ENCODE measurements at places on chromosomes 7 and 10.
A peak's percentile ranks its signal among the peaks of the same experiment; 100 is the strongest.

- DNase-seq, result no peak
These were observed 201.9 kb upstream of the FRMD4A start for GRCh38 chr10:14532473-14533251.

- DNase-seq, result no peak
These were observed 826.9 kb downstream of the CNTNAP2 start for GRCh38 chr7:146943483-146943882.

DNA sequence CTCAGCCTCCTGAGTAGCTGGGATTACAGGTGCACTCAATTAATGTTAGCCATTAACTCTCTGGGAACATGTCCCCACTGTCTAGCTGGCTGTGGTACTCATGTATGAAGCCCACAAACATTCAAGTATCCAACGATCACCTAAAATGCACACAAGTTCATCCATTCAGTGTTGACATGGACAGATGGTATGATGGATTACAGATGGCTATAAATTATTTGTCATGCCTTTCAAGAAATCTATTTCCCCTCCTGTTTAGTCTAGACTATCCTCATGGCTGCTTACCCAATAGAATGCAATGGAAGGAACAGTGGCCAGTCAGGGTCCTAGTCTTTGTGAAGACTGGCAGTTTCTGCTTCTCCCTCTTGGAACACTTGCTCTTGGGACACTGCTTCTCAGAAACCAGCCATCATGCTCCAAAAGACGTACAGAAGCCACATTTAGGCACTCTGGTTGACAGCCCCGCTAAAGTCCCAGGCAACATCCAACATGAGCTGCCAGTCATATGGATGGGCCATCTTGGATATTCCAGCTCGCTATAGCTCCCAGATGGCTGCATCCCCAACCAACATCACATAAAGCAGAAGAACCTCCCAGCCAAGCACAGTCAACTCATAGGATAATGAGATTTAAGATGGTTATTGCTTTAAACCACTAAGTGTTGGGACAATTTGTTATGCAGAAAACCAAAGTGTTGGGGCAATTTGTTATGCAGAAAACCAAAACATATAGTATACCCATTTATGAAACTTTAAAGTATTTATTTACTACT is 33.1 kb downstream of the MYL10 start:
- DNase-seq, result no peak

GRCh38 chr7:80257756-80258155 is 123.1 kb downstream of the GNAI1 start:
- DNase-seq, result no peak

DNA sequence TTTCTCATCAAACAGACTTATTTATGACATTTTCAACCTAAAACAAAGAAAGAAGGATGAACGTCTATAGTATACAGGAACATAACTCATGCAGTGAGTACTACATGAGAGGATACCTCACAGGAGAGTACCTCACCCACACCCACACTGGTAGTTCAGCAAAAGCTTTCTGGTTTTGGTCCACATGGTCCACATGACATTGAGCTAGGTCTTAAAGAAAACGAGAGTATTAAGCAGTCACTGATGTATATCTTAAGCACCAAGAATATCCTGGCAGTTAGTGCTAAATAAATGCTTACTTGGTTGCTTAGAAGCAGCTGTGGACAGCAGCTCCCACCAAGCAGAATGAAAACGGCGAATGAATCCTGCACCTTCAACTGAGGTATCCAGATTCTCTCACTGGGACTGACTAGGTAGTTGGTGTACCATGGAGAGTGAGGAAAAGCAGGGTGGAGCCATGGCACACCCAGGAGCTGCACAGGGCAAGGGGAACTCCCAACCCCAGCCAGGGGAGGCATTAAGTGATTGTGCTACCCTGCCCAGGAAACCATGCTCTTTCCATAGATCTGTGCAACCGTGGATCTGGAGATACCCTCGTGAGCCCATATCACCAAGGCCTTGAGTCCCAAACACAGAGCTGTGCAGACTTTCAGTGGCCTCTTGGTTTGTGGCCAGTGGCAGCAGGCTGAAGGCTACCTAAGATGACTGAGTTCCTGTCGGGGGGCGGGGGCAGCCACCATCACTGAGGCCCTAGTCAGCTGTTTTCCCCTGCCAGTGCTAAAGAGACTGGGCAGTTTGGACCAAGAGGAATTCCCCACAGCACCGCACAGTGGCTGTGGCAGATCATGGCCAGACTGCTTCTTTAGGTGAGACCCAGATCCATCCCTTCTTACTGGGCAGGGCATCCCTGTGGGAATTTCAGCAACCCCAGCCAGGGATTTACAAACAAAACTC is 143.4 kb downstream of the SGMS1 start:
- no peak for DNase-seq

DNA sequence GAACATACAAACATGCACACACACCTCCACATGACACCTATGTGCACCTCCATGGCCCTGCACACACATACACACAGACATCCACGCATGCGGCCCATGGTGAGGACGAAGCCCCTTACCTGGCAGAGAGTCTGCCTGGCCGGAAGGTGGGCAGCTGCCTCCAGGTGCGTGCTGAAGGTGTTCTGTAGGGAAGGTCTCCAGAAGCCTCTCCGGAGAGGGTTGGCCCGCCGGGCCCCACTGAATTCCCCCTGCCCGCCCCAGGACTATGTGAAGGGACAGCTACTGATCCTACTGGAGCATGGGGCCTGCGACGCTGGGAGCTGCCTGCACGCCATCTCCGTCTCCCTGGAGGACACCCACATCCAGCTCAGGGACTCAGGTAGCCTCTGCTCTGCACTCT is 8.5 kb upstream of the ZNF467 start:
- DNase-seq, result no peak

- DNase-seq, result no peak
These were observed 340.6 kb upstream of the NRP1 start for GRCh38 chr10:33674986-33675599.

DNA sequence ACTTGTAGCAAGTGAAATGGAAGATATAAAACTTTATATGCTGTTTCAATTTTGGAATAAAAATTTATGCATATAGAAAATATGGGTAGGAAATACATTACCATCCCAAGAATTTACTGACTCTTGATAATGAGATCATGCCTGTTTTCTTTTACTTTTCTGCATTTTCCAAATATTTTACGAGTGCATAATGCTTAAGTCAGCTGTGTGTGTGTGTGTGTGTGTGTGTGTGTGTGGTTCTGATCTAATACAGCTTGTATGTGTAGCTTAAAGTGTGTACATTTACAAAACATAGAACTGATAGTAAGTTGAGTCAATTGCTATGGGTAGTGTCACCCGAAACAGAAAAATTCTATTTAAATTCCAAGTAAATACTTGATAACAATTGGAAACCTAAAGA is 315.9 kb upstream of the LRRN3 start:
- no peak for DNase-seq

- peak; percentile 7 for DNase-seq
These were observed 8.4 kb upstream of the RBM28 start for GRCh38 chr7:128352153-128352537.

GRCh38 chr7:65239707-65240352 is 133.8 kb upstream of the ZNF92 start:
- DNase-seq, result no peak

DNA sequence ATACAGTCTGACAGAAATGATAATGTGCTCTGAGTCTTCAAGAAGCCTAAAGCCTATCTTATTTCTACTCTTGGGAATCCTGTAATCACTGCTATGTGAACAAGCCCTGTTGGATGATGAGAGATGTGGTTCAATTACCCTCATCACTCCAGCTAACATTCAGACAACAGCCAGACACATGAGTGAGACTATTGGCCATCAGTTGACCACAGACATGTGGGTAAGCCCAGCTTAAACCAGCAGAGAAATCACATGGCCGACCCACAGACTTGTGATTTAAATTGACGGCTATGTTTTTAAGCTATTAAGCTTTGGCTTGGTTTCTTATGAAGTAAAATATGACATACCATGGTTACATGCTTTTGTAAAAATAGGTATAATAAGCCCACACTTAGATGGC is 2.6 kb downstream of the MBL2 start:
- DNase-seq, result no peak

- DNase-seq, result no peak
These were observed 299.1 kb downstream of the BBS9 start for GRCh38 chr7:33428415-33428814.

DNA sequence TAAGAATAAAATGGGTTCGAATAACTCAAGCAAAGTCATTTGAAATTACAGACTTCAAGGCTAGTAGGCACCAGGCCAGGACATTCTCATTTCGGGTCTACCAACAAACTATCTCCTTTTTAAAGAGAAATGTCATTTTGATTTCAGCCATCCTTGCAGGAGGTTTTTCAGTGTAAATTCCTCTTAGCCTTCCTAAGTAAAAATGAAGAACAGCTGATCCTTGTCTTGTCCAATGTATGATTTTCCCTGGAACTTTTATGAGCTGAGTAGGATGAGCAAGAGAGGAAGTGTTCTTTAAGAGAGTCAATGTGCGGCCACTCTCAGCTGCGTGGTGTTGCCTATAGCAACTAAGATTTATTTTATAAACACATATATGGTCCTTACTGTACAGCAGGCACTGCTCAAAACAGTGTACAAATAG is 110.1 kb downstream of the PLCE1 start:
- DNase-seq, result no peak

- DNase-seq, result no peak
These were observed 161.5 kb downstream of the MAD1L1 start for GRCh38 chr7:2071133-2071832.

- no peak for DNase-seq
These were observed 26.2 kb downstream of the IKZF1 start for GRCh38 chr7:50330696-50331095.

DNA sequence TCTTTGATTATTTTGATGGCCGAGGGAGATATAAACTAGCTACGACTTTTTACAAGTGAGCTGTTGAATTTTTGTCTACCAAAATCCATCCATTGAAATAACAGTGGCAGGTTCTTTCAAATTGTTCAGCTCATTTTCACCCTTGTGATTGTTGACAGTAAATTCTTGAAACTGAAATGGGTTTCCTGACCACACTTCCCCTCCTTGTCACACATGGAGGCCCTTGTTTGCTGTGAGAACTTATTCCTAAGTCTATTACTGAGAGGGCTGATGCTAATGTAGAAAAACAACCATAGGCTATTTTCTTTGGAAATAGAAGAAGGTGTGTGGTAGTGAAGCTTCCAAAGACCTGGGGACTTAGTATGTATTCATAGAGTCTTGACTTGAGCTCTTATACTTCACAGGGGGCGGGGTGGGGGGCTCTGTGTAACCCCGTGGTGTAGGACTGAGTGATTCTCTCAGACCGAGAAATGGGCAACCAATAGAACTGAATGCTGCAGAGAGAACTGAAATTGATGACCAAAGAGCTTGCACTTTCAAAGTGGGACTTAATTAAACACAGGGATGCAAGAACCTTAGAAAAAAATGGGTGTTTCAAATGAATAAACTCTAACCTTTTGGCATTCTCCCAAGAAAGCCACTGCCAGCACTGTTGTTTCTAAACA is 718.9 kb downstream of the CCSER2 start:
- DNase-seq, result no peak

DNA sequence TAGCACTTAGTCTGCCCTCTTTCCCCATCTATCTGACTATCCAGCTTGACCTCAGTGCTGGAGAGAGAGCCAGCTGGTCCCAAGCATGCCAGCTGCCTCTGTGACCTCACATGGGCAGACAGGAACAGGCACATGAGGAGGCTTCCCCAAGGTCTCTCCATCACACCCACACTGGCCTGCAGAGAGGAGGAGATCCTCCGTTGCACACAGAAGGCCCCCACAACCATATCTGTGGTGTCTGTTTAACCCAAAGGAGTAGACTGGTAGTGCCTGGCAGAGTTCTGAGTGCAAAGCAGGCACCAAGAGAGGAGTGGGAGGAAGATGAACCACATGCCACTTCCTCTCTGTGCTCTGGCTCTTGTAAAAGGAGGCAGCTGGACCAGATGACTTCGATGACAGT is 4.8 kb upstream of the ANK3 start:
- no peak for DNase-seq

DNA sequence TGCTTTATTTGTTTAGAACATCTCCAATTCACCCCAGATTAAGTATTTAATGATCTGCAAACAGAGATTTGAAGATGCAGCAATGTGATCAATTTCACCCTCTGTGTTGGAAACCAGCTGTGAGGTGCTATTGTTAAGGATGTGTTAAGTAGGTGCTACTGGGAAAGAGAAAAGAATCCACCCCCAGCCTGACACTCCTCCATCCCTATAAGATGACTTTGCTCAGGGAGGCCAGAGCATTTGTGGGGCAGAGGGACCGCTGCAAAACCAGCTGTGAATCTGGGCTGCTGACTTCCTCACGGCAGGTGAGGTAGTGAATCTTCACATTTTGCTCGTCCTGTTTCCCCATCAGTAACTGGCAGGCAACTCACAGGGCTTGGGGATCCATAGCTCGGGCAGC is 297.5 kb downstream of the GFRA1 start:
- DNase-seq, result no peak

GRCh38 chr7:157517782-157518513 is 181.1 kb downstream of the DNAJB6 start:
- DNase-seq, result no peak

- no peak for DNase-seq
These were observed 85.0 kb upstream of the FGL2 start for GRCh38 chr7:77284616-77285015.

DNA sequence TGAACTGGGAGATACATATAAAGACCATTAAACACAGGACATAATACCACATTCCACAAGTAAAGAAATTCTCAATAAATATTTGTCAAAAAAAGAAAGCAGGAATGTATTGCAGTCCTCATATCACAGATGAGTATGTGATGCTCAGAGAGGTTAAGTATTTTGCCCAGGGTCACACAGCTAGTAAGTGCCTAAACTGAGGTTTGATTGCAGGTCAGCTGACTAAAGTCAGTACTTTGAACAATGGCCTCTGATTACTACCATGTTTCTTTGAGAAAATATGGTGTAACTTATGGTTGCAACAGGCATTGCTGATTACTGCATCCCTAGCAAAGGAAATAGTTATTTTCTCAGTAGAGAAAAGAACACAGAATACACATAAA is 267.1 kb downstream of the ELMO1 start:
- no peak for DNase-seq

GRCh38 chr10:87927091-87927490 is 63.7 kb downstream of the PTEN start:
- DNase-seq, result no peak

DNA sequence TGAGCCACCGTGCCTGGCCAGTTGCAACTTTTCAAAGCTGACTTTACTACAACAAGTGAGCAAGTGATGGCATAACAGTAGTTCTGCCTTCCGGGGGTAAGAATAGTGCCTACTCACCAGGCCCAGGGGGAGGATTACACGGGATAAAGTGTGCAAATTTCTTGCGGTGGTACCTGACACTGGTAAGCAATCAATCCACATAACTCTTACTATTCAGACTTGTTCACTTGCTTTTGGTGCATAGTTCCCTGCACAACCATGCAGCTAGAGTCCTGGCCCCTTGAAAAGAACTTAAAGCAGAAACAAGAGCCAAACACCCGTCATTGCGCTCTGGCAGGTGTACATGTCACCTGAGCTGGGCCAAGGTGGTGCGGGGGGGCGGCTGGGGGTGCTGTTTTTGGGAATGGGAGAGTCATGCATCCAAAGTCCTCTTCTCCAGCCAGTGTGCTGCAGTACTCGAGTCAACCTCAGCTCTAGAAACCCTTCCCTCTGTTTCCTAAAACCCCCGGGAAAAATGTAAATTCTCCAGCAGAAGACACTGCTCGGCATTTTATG is 5.4 kb upstream of the COBL start:
- no peak for DNase-seq
